ENCODE measurements at places on chromosomes 11 and 22. TPM values are rescaled to one million over a fixed set of nuclear protein-coding genes. Genes with fewer than 3 reads are reported as not detected.

- DNase-seq, result peak; percentile 39
Observed at GRCh38 chr22:33018232-33018864, 39.8 kb downstream of the SYN3 start.

The PKDREJ gene
- 0.03 TPM for polyA plus RNA-seq

DNA sequence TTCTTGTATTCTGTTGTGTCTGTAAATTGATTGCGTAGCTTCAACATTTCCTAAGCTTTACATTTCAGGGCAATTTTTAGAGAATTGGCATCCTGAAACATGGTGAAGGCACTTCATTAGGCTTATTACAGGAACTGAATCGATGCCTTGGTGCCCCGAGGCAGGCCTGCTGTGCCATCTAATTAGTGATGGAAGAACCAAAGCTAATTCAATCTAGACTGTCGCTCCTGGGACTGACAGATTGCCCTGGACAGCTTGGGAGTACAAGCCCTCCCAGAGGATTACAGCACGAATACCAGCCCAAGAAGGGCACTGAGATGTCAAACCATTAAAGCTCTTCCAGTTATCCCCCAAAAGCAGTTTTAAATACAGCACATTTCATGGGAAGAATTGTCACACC, 243.2 kb upstream of the ZC3H12C start:
- DNase-seq, result no peak

DNA sequence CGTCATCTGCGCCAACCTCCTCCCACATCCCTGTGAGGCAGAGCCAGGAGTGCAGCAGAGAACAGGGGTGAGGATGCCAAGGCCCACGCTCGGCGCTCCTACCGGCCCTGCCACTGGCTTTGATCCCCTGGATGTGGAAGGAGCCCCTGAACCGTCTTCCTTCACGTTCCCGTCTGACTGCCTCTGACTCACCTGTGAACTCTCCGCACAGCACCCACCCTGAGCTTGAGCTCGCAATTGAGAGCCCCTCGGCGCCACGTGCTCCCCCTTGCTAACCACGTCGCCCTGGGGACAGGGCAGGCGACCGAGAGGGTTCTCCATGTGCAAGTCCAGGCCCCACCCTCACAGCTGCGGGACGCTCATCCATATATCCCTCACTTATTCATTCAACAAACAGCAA, 645.3 kb downstream of the BRD1 start:
- DNase-seq, result no peak

DNA sequence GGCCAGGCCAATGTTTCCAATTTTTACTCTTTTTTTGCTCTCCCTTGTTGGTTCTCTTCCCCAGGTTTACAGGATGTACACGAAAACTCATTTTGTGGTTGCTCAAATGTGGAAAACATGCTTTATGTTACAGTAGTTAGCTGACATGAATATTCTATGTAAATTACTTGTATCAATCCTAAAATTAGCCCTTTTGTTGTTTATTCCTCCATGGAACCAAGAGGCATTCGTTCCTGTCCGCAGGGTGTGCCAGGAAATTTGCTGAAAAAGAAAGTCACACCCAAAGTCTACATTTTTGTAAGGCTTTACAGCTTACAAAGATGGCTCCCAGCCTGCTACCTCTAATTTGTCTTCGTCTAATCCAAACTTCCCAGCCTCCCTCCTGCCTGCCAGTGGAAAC, 652.3 kb downstream of the ETS1 start:
- no peak for DNase-seq

GRCh38 chr22:32817137-32817730, 15.7 kb downstream of the TIMP3 start:
- no peak for DNase-seq

DNA sequence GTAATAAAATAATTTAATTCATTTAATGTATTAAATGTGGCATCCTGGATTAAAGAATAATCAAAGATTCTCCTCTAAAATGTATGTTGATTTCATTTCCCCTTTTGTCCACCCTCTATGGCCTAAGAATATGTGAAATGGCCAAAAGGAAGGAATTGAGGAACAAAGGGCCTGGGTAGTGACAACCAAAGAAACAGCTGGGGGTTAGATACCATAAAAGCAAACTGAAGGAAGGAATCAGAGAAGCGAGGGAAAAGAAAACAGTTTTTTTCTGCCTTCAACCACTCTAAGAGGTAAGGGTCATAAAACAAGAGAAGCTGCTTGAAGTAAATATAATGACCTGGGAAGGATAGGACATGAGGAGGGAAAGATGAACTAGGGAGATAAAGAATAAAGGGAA, 139.3 kb downstream of the FAM76B start:
- no peak for DNase-seq

The OLFML1 gene
- 1.8 TPM for polyA plus RNA-seq

The HBG1 gene
- not detected for polyA plus RNA-seq

The GP1BB gene
- polyA plus RNA-seq, result 6.5 TPM

The TMEM151A gene
- 0.08 TPM for polyA plus RNA-seq

The MRGPRX3 gene
- polyA plus RNA-seq, result not detected

DNA sequence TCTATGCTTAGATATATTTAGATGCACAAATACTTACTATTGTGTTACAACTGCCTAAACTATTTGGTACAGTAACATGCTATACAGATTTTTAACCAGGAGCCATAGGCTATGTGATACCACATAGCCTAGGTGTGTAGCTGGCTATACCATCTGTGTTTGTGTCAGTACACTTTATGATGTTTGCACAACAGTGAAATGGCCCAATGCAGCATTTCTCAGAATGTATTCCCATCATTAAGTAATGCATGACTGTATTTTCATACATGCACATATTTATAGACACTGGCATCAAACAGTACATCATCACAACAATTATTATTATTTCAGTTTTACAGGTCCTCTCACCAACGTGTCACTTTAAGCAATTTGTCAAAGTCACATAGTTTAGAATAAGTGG, 979.5 kb upstream of the TENM4 start:
- no peak for DNase-seq

GRCh38 chr11:98107736-98108135, 913.0 kb upstream of the CNTN5 start:
- no peak for DNase-seq

DNA sequence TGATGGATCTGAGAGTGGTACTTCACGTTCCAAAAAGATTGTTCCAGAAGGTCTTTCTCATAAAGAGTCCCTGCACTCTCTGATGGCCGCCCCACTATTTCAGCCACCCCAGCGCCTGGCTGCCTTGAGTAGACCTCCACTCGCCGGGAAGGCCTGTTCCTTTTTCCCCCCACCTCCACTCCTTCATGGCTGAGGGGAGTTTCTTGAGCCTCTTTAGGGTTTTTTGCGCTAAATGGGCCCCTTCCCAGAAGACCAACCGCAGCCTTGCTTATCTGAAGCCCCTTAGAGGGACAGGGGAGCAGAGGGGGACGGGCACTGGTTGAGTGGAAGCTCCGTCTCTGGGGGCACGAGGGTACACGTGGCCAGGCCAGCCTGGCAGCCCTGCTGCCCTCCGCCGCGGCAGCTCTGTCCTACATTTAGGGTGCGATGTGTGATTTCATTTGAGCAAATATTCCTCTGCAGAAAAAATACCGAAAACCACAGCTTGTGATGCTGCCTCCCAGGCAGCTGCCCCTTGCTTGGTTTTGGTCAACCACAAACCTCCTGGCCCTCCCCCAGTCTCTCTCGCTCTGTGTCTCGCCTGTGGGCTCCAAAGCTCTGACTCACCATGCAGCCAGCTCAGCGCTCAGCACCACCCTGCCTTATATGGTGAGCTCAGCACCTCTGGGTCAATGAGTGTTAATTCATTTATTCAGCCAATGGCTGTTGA, 88.7 kb downstream of the TP53I11 start:
- peak; percentile 85 for DNase-seq

GRCh38 chr22:19446603-19447329, 745 bp downstream of the C22orf39 start:
- no peak for DNase-seq

DNA sequence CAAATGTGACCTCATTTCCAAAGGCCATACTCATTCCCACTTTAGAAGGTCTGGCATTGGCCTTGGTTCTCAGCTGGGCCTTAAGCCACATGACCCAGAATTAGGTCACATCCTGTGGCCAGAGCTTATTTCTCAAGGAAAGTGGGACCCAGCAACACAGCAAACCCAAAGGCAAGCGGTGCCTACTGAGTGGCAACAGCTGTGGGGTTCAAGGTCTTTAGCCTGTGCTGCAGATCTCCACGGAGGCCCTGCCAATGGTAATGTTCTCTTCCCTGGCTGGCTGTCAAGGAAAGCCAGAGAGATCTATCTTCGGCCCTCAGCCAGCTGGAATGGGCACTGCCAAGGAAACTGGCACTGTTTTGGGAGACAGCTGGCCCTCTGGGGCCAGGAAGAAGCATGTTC, 41.5 kb upstream of the TP53I11 start:
- no peak for DNase-seq

- DNase-seq, result no peak
Observed at GRCh38 chr11:10938650-10939387, 81.0 kb upstream of the ZBED5 start.

The SPDYC gene
- polyA plus RNA-seq, result not detected

- DNase-seq, result no peak
Observed at GRCh38 chr11:114847306-114847975, 169.1 kb downstream of the NXPE2 start.

DNA sequence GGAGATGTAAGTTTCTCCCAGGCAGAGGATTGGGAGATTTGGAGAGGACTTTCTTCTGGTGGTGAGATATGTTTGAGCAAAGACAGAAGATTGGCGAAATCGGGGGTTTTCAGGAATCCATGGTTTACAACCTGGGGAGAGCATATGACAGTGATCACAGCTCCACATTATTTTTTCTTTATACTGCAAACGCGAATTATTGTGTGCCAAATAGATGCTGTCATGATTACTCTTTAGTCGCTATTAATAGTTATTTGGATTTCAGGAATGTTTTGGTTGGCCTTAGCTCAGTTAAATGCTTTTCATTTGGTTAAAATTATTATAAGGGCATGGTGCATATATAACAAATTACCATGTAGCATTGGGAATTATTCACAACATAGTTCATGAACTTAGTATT, 15.2 kb downstream of the ATXN10 start:
- DNase-seq, result no peak

The OR56A5 gene
- not detected for polyA plus RNA-seq

DNA sequence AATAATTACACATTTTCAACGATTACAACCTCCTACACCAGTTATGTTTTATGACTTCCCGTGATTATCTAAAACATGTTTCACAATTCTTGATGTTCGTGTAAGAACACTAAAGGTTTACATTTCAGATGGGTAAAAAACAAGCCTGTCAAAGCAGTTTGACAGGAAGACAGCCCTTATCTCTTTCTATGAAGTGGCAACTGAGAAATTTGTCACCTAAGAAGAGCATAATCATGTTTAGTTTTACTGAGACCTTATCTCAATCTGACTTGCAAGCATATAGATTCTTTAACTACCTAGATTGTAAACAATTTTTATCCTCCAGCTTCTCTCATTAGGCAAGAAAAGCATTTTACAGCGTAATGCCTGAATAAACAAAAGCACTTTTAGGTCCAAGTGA, 218.4 kb upstream of the ZBED5 start:
- no peak for DNase-seq

DNA sequence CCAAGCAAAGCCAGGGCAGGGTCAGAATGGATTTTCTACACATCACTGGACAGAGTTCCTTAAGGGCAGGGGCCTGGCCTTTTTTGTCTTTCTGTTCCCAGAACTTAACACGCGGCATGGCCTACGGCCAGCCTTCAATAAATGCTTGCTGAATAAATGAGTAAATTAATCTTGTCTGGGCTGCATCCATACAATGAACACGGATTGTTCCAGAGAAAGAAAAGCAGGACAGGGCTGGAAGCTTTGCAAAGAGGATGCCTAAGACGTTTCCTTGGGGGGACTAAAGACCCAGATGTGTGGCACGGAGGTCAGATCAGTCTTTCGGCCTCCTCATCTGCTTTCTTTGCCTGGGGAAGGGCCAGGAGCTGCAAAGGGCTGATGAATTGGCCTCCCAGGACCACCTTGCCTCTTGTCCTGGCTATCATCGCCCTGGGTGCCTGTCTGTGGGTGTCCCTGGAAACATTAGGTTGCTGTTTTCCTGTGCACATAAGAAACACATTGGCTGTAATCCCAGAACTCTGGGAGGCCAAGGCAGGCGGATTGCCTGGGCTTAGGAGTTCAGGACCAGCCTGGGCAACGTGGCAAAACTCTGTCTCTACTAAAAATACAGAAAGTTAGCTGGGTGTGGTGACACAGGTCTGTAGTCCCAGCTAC, 20.8 kb upstream of the RFPL3 start:
- DNase-seq, result no peak

Data from heart left ventricle (tissue), 16 donors.